Activated gamma-delta T cell (primary cell): ENCODE measurements at places on chromosomes 7 and 10.

GRCh38 chr10:60192946-60193345 is 196.7 kb downstream of the ANK3 start:
- DNase-seq, result no peak

DNA sequence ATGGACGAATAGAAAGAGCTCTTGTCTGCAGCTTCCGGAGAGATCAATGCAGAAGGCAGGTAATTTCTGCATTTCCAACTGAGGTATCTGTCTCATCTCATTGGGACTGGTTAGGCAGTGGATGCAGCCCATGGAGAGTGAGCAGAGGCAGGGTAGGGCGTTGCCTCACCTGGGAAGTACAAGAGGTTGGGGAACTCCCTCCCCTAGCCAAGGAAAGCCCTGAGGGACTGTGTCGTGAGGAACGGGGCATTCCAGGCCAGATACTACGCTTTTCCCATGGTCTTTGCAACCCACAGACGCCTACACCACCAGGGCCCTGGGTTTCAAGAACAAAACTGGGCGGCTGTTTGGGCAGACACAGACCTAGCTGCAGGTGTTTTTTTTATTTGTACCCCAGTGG is 186.3 kb downstream of the ETV1 start:
- DNase-seq, result no peak

DNA sequence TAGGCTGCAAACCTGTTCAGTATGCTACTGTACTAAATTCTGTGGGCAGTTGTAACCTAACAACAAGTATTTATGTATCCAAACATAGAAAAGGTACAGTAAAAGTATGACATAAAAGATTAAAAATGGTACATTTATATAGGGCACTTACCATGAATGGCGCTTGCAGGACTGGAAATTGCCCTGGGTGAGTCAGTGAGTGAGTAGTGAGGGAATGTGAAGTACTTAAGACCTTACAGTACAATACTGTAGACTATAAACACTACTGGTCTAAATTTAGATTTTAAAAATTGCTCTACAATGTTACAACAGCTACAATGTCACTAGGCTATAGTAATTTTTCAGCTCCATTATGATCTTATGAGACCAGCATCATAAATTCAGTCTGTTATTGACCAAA is 146.0 kb upstream of the GNAI1 start:
- DNase-seq, result no peak

DNA sequence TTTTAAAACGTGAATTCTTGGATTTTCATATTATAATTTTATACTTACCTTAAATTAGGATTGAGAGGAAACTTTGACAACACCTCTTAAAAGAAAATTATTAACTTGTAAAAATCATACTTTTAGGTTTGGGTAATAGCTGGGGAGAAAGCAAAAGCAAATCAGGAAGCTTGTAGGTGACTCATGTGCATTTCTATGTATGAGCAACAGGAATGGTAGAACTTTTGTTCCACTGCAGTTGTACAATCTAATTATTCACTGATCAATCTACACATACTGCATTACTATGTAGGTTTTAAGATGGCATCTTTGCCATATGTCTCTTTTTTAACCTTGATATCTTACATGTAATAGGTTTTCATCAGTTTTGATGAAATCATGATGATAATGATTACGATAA is 223.2 kb downstream of the PRKG1 start:
- no peak for DNase-seq

DNA sequence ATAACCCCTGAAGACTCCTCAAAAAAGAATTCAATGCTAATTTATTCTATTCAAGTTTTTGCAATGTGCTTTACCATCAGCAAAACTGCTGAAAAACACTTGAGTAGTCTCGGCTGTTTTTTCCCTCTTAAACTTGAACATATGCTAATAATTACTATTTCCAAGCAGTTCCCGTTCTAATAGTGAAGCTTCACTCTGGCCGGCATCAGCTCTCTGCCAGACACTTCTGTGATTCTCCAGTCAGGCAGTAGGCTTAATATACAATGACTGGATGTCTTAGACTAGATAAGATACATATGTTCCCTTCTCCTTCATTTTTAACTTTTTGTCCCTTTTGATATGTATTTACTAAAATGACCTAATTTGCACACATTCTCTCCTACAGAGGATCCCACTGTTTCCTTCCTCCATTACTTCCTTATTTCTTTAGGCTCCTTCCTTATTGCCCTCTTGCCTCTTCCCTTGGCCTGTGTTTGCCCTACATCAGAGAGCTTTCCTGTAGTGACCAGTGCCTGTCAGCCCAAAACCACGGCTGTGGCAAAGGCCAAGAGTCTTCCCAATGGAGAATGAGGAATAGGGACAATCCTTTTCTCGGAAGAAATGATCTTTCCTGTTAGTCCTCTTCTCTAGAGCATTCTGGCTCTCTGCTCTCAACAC is 23.5 kb downstream of the HEPACAM2 start:
- no peak for DNase-seq

DNA sequence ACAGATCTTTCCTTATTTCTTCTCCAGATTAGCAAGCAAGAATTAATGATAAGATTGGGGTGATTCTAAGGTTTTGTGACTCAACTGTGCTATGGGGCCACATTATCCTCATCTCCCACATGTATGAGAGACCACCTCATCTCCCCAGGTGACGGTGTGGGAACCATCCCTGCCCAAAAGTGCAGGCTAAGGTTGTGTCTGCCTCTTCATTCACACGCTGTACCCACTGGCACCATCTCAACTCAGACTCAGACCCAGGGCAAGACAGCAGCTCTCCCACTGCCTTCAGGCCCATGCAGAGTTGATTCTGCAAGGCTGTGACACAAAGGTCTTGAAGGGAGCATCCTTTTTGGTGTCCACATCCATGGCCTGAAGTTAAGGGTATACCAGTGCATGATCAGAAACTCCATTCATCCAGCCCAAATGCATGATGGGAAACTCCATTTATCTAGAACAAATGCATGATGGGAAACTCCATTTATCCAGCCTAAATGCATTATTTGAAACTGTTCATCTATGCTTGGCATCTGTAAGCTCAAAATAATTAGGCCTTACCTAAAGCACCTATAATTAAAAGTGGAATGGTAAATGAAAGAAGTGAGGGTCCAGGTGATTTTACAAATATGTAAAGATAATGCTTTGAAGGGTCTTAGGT is 99.4 kb downstream of the TCERG1L start:
- no peak for DNase-seq

DNA sequence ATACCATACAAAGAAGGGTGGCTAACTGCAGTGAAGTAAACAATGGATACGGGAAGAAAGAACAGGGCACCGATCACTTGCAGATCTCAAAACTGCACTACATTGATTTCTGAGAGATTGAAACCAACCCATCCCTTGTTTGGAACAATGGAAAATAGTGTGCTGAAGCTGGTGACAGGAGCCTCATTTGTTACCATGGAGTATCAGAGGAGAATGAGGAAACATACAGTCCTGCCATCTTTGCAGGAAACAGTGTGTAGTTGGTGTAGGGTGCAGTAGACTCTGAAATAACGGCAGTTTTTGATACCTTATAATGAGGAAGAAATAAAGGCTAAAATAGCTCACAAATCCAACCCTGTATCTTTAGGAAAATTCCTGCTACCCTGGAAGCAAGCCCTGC is 118.5 kb downstream of the ARHGAP21 start:
- no peak for DNase-seq

DNA sequence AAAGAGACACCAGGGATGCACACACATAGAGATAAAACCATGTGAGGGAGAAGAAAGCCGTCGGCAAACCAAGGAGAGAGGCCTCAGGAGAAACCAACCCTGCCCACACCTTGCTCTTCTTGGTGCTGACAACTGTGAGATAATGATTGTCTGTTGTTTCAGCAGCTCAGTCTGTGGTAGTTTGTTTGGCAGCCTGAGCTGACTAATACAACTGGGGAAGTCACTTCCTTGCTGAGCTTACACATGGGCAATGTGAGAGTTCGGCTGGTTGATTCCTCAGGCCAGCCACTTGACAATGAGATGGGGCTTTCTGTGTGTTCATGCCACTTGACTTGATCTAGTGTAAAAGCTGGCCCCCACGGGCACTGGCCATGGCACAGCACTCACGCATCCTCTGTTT is 271.8 kb downstream of the ABCA13 start:
- DNase-seq, result no peak

DNA sequence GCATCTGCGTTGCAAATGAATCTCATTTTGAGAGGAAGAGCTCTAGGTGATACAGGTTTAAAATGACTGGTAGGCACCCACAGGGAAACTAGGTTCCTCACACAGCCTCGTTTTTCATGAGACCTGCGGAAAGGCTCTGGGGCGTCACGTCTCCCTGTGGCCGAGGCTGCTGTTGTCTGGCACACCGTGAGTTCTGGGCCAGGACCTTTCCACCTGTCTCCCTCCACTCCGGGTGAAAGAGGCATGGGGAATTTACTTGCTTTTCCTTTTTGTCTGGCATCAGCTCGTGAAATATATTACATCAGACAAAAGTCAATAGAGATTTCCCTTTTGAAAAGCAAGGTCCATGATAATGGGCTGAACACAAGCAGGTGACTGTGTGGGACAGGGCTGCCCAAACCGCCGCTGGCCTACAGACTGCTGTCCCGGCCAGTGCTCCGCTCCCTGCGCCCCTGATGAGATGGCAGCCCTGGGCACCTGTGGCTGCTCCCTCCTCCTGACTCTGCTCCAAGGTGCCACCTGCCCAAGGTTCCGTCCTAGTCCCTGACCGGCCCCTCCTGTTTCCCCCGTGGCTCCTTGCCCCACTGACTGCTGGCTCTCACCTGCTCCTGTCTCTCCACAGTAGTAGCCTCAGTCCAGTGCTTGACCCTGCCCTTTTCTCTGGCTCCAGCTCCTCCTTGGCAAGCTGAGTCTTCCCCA is 109.6 kb downstream of the NKX6-2 start:
- no peak for DNase-seq

DNA sequence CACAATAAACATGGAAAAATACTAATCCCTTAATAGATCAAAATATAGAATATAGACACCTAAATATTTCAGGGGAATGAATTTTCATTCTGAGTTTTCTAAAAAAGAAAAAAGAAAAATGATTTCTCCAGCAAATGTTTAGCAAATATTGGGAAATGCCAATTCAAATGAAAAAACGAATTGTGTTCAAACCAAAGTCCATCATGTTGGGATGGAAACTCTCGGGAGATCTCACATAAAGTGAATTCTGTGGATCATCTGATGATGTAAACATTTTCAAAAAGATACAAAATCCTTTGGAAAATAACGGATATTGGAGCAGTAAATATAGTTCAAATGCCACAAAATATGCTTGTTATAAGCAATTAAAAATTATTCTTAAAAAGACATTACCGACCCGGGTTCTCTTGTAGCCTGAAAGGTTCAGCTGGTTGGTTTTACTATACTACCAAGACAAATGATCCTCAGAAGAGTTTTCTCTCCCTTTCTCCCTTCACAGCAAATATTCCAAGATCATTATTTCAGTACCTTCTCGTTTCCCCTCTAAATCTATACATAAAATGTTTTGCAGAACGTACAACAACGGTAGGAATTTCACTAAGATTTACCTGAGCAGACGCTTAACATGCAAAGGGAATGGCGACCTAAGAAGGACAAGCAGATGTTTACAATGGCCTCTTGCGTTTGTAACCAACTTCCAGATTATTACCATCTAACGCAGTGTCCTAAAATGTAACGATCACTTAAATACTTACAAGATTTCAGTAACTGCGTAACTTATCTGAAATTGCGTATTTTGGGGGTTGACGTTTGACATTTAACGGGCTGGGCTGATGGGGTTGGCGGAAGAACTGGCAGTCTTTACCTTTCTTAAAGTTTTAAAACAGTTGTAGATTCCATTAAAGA is 2.5 kb downstream of the HOXA13 start:
- DNase-seq, result no peak

- DNase-seq, result no peak
Observed at GRCh38 chr10:3465406-3465891, 292.9 kb upstream of the PITRM1 start.

- no peak for DNase-seq
Observed at GRCh38 chr10:124305131-124305530, 113.6 kb downstream of the OAT start.

DNA sequence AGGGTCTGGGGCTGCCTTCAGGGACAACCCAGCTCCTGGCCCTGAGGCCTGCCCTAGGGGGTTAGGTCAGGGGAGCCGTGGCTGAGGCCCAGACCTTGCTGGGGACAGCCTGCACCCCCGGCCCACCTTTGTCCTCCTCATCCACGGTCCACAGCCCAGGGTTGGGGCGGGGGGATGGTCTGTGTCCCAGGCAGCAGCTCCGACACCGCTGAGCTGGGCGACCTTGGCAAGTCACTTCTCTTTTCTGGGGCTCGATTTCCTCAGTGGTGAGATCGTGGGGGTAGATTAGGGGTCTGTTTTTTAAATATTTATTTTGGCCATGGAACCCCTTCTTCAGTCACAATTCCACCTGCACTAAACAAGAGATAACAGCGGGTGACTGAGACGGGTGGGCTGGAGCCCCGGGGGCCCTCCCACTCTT is 30.9 kb downstream of the DNAJB12 start:
- no peak for DNase-seq

GRCh38 chr7:17912536-17913235 is 27.6 kb downstream of the SNX13 start:
- DNase-seq, result no peak

GRCh38 chr10:14880229-14880628 is 1.6 kb downstream of the SUV39H2 start:
- DNase-seq, result no peak

GRCh38 chr7:69429911-69430383 is 168.3 kb upstream of the AUTS2 start:
- no peak for DNase-seq

GRCh38 chr7:152351168-152351567 is 84.6 kb downstream of the KMT2C start:
- no peak for DNase-seq

DNA sequence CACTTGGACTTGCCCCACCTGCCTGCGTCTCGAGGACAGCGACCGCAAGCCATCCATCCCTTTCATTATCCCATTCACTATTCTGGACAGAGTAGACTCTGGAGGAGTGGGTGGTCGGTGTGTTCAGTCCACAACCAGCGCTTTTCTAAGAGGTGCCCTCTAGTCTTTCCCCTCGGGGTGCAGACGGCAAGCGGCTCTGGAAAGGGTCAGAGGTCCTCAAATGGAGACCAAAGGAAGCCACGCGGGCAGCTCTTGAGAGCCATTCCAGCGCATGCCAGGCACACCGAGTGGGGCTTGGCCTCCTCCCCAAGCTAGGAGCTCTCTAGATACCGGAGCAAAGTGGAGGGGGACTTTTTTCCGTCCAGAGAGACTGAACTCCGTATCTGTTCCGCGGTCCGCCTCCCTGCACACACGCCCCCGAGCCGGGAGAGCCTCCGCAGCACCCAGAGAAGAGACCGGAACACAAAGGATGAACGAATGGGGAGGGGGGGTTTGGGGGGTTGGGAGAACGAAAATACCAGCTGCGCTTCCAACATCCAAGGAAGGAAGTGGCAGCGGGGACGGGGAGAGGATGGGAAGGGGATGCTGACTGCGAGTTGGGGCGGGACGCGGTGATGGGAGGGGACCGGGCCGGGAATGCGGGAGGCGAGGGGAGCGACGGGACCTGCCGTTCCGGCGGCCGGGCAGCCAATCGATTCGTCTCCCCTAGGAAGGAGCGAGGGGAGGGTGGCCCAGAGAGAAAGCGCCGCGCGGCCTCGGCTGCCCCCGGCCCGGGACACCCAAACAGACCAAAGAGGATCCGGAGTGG is 515 bp downstream of the GSDME start:
- DNase-seq, result no peak
